ENCODE measurements at places on chromosomes 3 and 15.

- no peak for DNase-seq
These were observed 6.1 kb downstream of the CP start for GRCh38 chr3:149215515-149215914.

DNA sequence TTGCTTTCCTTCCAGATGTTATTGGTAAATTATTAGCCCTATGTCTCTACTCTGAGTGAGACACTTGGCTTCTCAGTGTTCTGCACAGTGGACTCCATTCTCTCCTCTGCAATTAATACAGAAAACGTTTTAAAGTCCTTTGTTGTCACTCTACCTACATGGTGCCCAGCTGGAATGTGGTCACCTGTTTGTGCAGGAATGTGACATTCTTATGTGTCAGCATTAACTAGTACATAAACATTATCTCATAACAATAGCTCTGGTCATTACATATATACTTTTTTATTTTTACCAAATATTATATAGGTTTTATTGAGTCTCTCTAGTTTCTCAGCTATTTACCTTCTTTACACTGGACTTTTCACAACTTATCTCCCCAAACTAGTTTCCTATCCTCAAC, 147.0 kb upstream of the KCNMB2 start:
- no peak for DNase-seq

- no peak for DNase-seq
These were observed 91.1 kb downstream of the MYRIP start for GRCh38 chr3:39900462-39901002.

GRCh38 chr15:61248790-61249189, 19.7 kb upstream of the RORA start:
- DNase-seq: no peak

DNA sequence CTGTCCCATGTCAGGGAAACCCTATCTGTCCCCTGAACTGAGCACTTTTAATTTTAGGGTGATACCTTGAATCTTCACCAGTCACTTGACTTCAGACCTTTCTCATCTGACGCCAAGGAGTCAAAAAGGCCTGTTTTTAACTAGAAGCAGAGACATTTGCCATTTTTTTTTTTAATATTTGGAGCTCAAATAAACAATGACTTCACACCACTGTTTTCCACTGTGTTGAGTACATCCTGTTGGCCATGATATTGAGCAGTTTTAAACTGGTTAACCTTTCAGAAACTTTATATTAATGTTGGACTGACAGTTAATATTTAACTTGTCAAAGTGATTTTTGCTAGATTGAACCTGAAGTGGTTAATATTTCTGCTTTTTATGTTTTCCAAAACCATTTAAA, 28.2 kb downstream of the DAG1 start:
- DNase-seq: no peak

- no peak for DNase-seq
These were observed 533.5 kb upstream of the ZNF385D start for GRCh38 chr3:22284559-22284958.

- DNase-seq: no peak
These were observed 18.2 kb downstream of the CRTAP start for GRCh38 chr3:33132019-33132360.

DNA sequence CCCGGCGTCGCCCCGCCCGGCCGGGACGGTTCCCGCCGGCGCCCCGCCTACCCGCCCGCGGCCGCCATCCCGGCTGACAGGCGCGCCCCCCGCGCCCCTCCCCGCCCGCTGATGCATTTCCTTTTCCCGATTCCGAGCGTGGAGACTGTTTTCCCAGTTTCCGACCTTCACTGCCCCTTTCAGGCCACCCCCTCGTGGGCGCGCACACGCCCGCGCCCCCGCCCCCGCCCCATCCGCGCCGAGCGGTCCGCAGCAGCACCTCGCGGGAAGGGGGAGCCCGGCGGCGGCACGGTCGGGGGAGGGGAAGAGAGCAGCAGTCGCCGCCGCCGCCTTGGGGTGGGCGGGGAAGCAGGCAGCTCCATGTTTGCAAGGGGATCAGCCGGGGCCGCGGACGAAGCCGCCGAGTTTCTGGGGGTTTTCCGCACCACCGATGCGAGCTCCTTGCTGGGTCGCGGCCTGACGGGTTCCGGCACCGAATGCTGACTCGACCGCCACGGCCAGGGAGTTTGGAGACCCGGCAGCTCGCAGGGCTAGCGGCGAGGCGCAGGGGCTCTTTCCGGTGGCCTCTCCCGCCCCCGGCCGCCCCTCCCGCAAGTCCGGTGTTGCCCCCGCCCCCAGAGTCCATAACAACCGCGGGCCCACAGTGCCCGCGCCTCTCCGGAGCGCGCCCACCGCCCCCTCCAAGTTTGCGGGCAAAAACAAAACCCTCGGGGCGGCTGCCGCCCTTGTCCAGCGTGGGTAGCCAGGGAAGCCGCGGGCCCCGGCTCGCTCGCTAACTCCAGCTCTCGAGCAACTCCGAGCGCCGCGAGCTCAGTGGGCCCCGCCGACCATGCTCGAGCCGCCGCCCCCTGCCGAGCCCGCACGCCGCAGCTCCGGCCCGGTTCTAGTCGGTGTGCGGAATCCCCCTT, 3.2 kb upstream of the SIN3A start:
- no peak for DNase-seq

- no peak for DNase-seq
These were observed 95.1 kb downstream of the FOXP1 start for GRCh38 chr3:71488391-71488809.

DNA sequence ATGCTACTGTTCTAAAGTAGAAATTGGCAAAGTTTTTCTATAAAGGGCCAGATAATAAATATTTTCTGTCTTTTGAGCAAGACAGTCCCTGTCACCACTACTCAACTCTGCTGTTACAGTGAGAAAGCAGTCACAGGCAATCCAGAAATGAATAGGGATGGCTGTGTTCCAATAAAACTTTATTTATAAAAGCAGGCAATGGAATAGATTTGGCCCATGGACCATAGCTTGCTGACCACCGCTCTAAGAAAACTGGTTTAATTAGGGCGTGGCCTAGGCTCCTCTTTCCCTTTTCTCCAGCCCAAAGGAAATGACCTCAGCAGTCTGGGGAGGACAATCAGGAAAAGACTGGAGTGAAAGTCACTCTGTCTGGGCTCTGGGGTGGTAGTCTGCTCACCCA, 183.8 kb downstream of the MEGF11 start:
- DNase-seq: no peak

- DNase-seq: no peak
These were observed 27.1 kb upstream of the TPRG1 start for GRCh38 chr3:189144645-189145044.

GRCh38 chr3:14289590-14290461, 111.2 kb downstream of the LSM3 start:
- DNase-seq: no peak

DNA sequence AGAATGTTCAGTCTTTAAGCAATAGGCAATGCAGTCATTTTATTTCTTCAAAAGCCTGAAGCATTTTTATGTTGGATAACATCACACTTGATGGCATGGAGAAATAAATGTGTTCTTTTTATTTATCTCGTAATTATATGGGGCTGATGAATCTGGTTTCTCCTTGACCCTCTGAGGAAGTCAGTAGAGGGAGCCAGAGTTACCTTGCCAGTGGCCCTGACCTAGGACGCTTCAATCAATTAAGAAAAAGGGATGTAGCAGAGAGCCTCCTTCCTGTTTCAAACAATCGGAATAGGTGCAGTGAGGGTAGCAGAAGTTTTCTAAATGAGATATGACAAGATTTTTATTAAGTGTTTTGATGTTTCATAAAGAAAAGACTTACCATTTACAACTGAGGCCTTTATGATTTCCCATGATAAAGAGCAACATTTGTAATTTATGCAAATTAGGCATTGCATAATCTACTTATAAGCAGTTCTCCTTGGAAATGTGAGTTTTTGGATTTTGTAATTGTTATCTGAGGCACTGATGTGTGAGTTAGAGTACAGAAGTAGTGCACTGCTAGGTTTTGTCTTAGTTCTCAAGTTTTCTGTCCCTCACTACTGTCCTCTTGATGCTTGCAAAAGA, 129.1 kb downstream of the RAP2B start:
- DNase-seq: no peak

DNA sequence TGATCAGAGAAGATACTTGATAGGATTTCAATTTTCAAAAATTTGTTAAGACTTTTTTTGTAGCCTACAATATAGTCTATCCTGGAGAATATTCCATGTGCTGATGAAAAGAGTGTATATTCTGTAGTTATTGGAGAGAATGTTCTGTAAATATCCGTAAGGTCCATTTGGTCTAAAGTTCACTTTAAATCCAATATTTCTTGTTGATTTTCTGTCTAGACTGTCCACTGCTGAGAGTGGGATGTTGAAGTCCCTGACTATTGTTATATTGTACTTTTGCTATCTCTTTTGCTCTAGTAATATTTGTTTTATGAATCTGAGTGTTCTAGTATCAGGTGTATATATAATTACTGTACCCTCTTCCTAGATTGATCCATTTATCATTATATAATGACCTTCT, 406.2 kb upstream of the CNTN4 start:
- no peak for DNase-seq

DNA sequence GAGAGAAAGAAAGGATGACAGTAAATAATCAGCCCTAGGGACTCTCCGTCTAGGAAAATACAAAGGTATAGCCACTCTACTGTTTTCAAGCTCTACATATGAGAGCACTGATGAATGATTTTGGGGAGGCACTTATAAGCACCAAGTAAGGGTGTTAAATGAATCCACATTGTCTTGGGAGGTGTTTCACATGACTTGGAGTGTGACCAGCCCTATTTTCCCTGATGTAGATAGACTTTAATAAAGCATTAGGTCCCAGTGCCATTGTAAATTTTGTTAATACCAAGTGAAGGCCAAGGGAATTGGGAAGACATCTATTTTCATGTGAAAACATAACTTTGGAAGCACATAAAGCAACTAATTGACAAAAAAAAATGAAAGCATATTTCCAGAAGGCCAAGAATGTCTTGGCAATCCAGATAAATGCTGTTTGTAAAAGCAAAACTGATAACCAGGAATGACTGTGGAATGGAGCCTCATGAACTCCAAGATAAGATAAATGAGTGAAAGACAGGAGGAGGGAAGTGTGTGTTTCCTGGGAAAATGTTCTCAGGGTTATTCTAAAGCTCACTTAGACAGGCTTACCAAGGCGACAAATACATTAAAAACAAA, 96.0 kb upstream of the MYZAP start:
- no peak for DNase-seq

DNA sequence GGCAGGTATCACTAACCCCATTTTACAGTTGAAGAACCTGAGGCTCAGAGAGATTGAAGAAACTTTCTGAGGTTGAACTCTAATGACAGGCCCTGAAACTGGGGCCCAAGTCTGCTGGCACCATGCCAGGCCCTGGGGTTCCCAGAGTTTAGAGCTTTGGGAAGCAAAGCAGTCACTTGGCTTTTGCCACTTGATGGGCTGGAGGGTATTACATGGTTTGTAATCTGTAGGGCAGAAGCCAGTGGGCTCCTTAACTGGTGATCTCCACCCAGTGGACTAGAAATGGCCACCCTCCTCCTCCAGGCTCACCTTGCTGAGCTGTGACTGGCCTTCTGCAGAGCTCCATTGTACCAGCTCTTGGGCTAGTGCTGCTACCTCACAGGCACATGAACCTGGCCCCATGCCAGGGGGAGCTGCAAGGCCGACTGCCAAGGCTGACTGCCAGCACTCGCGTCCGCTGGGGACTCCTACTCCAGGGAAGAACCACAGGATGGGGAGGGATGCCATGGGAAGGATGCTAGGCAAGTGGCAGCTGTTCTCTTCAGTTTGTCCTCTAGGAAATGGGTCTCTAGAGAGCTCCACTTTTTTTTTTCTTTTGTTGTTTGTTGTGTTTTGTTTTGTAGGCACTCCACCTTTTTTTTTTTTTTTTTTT, 104.8 kb downstream of the ETFA start:
- DNase-seq: peak; percentile 89

- DNase-seq: no peak
These were observed 55.4 kb downstream of the ABHD2 start for GRCh38 chr15:89143503-89144162.

DNA sequence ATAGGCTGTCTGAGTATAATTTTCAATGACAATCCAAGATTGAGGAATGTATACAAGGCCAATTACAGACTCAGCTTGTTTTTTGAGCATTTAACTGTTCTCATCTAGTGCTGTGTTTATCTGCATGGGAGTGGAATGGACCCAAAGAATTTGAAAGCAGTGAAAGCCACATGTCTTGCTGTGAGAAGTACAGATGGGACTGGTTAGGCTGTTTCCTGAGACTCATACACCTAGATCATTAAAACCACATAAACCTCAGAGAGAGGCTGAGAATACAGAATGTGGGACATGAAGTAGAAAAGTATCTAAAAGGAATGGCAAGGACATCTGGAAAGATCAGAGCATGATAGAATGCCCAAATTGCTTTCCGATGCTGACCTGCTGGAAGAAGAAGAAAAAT, 224.6 kb downstream of the NLGN1 start:
- peak; percentile 85 for DNase-seq

DNA sequence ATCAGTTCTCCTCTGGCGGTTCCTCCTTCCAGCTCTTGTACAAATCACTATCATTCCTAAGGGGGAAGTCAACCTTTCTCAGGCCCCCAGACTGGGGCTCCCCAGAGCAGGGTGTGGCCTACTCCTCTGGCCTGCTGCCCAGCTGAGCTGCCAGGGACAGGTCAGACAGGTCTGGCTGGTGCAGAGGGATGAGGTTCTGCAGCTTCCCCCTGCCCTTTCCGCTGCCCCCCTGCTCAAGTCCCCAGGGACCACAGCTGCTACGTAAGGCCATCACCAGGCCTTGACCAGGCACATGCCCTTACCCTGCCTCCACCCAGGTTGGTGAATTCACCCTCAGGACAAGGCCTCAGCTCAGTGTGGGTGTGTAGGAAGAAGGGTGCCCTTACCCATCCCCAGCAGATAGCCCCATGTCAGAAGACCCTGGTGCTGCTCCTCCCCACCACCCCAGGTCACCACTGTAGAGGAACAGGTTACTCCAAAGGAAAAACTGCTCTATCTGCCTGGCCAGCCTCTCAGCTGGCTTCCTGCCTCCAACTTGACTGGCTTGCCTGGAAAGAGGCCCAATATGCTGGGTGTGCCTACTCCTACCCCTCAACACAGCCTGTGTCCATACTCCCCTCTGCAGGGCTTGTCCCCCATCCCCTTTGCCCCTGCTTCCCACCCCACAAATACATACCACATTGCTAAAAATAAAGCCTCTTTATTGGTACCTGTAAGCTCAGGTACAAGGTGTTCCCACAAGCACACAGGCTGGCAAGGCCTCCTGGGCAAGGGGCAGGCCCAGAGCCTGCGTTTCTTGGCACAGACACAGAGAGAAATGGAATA, 12.0 kb downstream of the CSRNP1 start:
- DNase-seq: peak; percentile 20

- DNase-seq: peak; percentile 61
These were observed 26.3 kb downstream of the FBXO22 start for GRCh38 chr15:75929799-75930565.

Data from cerebellar cortex (tissue), 1 donor.